ENCODE measurements at places on chromosomes 2 and 18. TPM values are rescaled to one million over a fixed set of nuclear protein-coding genes. Genes with fewer than 3 reads are reported as not detected.

The PNO1 gene
- total RNA-seq = 4.3 TPM

The SKOR2 gene
- total RNA-seq = not detected

The GPR55 gene
- total RNA-seq = not detected

The HDAC4 gene
- 19.7 TPM for total RNA-seq

The DES gene
- 2.4 TPM for total RNA-seq

The CCBE1 gene
- total RNA-seq = 24.9 TPM

The CD8A gene
- not detected for total RNA-seq

The ACMSD gene
- not detected for total RNA-seq

The SLC14A1 gene
- 131 TPM for total RNA-seq

The ST6GAL2 gene
- total RNA-seq = not detected

The BOLL gene
- total RNA-seq = not detected

The IL37 gene
- total RNA-seq = not detected

The PLEKHH2 gene
- total RNA-seq = 4.4 TPM

The CYRIA gene
- 1.7 TPM for total RNA-seq

The FBXO15 gene
- 0.79 TPM for total RNA-seq

The C2orf78 gene
- not detected for total RNA-seq

The GAL3ST2 gene
- total RNA-seq = 0.09 TPM

The PCARE gene
- not detected for total RNA-seq

The UGT1A4 gene
- not detected for total RNA-seq

The PRSS56 gene
- not detected for total RNA-seq

The NYAP2 gene
- not detected for total RNA-seq

The SGPP2 gene
- under 0.01 TPM for total RNA-seq

The TRABD2A gene
- 6.8 TPM for total RNA-seq

The SOWAHC gene
- total RNA-seq = 7.7 TPM

The ACOXL gene
- not detected for total RNA-seq

The CLEC4F gene
- not detected for total RNA-seq

The TMEM182 gene
- 2.1 TPM for total RNA-seq

The ARHGEF4 gene
- total RNA-seq = 2.2 TPM

The KCNIP3 gene
- 1.6 TPM for total RNA-seq

The C1GALT1C1L gene
- 0.34 TPM for total RNA-seq

The SALL3 gene
- not detected for total RNA-seq

The RFTN2 gene
- total RNA-seq = 3.6 TPM

The PRKCE gene
- total RNA-seq = 12.5 TPM

The MAP3K19 gene
- not detected for total RNA-seq

The SLC16A14 gene
- total RNA-seq = 6.1 TPM

The NETO1 gene
- total RNA-seq = not detected

The KLHL41 gene
- total RNA-seq = 2.5 TPM

The RGPD6 gene
- 12.3 TPM for total RNA-seq

The GLS gene
- total RNA-seq = 120 TPM

The SNTG2 gene
- not detected for total RNA-seq

The AQP12A gene
- not detected for total RNA-seq

The LINC00305 gene
- not detected for total RNA-seq

The GBX2 gene
- not detected for total RNA-seq

The BOD1L2 gene
- total RNA-seq = not detected

The MSGN1 gene
- not detected for total RNA-seq

The CPO gene
- 0.17 TPM for total RNA-seq

The LYPD6 gene
- total RNA-seq = not detected

The KLHL30 gene
- 0.09 TPM for total RNA-seq

The PIEZO2 gene
- 1.3 TPM for total RNA-seq

The NDUFS1 gene
- 123 TPM for total RNA-seq

The SERPINB11 gene
- total RNA-seq = not detected

The CTNNA2 gene
- total RNA-seq = not detected

The MYOM1 gene
- 1.7 TPM for total RNA-seq

The GALNT14 gene
- 0.17 TPM for total RNA-seq

The LTBP1 gene
- total RNA-seq = 836 TPM

The ZC3H6 gene
- total RNA-seq = 4.3 TPM

The PROC gene
- total RNA-seq = not detected

The SPP2 gene
- total RNA-seq = 0.16 TPM

The EHD3 gene
- 12.8 TPM for total RNA-seq

Measured in bronchial smooth muscle cell (primary cell).